Erythroblast (primary cell): ENCODE measurements at places on chromosomes 5 and 9.

DNA sequence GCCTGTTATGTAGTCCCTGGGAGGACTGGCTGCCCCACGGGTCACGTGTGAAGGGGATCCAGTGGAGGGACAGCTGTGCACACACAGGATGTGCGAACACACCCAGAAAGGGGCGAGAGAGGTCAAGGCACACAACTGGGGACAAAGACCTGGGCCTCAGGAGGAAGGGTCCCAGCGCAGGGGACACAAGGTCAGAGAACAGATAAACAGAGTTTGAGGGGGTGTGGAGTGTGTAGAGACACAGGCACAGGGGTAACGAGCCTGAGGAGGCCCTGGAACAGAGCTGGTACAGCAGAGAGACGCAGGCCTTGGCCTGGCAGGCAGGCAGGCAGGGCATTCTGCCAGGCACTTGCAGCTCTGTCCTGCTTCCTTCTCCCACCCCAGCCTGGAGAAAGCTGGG lies 14.8 kb upstream of the PSMD5 start:
- DNase-seq, result no peak

DNA sequence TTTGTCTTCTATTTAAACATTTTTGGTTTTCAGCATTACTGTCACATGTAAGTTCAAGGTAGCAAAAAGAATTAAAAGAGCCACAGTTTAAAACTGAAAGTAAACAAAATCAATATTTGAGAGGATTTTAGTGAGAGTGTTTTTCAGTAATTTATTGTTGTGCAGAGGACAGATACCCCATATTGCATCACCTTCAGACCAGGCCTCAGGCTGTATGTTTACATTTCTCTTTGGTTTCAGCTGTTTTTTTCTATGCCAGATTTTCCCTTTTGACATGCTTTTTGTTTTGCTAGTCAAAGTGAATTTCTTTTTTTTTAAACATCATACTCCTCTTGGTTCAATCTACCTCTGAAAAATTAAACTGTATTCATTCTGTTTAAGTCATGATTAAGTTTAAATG lies 47.2 kb downstream of the MAST4 start:
- no peak for DNase-seq

GRCh38 chr5:159759791-159760290 lies 156.4 kb upstream of the ADRA1B start:
- DNase-seq, result no peak

GRCh38 chr5:14235872-14236271 lies 92.7 kb downstream of the TRIO start:
- no peak for DNase-seq

DNA sequence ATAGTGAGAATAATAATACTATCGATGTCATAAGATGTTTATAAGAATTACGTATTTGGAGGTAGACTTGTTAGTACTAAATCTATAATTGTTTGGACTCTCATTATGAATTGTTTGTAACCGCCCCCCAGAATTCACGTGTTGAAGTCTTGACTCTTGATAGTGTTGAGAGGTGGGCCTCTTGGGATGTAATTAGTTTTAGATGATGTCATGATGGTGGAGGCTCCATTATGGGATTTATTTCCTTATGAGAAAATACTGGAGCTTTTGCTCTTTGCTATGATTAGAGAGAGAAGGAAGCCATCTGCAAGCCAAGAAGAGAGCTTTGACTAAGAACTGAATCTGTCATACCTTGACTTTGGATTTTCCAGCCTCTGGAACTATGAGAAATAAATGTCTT lies 142.2 kb downstream of the PRDM9 start:
- DNase-seq, result no peak

DNA sequence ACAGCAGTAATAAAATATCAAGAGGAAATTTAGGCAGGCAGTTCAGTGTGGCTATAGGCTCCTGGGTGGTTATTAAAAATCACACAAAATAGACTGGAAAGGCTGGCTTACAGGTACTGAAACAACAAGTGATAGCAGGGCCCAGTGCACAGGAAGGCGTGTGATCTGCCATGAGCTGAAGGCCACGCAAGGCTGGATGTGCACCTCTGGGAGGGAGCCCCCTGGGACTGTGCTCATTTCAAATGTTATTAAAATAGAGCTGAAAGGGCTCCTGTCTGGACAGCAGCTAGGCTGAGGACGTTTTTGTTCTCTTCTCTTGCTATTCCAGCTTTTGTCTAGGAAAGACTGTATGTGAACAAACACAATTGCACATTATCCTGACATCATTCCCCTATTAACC lies 324.3 kb upstream of the RFX3 start:
- no peak for DNase-seq

DNA sequence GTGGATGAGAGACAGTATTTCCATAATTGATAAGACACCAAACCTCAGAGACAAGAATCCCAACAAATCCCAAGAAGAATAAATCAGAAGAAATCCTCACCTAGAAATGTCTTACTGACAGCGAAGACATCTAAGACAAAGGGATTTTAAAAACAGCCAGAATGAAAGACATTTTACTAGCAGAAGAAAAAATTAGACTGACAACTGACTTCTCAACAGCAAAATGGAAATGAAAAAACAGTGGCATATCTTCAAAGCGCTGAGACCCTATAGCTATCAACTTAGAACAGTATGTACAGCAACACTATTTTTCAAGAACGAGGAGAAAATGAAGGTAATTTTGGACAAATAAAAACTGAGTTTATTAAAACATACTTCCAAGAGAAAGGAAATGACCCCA lies 16.3 kb downstream of the TTLL11 start:
- DNase-seq, result no peak

DNA sequence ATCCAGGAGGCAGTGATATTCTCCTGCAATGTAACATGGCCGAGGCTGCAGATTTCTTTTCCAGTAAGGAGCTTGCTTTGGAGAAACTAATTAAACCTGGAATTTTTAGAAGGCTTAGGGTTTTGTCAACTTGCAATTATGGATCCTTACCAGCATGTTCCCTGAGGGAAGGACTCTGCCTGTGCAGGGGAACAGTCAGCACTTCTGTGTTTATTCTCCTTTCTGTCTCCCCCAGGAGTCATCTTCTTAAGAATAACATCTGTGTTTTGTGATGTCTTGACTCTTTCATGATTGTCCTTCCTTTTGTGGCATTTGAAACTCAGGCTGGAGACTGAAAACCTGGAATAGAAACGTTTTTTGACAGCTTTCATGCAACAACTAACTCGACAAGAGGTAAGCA lies 80.5 kb upstream of the TNFSF8 start:
- no peak for DNase-seq

DNA sequence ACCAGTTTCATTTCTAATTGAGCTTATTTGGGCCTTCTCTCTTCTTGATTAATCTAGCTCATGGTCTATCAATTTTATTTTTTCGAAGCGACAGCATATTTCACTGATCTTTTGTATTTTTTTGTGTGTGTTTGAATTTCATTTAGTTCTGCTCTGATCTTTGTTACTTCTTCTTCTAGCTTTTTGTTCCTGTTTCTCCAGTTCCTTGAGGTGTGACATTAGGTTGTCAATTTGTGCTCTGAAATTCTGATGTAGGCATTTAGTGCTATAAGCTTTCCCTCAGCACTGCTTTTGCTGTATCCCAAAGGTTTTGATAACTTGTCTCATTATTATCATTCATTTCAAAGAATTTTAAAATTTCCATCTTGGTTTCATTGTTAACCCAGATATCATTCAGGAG lies 67.3 kb downstream of the STRBP start:
- no peak for DNase-seq

- DNase-seq, result no peak
Measured at GRCh38 chr9:76188286-76188685, 205.9 kb downstream of the RFK start.

DNA sequence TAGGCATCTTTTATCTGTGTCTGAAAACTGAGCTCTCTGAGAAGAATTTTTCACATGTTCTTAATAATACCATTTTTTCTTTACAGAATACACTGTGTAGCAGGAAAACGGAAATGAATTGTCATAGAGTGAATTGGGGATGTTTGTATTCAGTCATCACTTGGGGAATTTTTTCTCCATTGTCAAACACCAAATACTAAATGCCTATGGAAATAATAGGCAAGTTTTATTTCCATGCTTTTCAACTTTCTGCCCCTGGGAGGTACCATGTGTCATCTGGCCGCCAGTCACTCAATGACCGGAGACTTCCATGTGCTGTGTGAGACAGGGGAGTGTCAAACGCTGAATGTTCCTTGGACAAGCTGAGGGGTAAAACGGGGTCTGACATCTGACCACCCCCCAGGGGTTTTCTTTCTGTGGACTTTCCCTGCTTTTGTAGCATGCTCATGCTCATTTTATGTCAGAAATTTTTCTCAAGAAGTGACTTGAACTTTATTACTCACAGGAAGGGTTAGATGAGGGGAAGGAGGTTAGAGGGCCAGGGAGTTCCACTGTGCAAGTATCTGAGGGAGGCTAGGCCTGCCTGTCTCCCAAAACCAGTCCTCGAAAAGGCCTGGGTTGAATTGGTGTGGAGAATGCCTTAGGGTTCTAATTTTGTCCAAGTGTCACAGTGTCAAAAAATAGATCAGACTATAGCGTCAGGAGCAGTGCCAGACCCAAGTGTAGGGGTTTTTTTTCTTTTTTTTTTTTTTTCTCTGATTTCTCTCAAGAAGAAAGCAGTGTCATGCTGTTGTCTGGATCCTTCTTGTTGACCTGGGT lies 438.6 kb downstream of the AGTPBP1 start:
- DNase-seq, result no peak

- no peak for DNase-seq
Measured at GRCh38 chr5:42337143-42337542, 86.1 kb upstream of the GHR start.

- DNase-seq, result peak; percentile 17
Measured at GRCh38 chr9:91515074-91515687, 91.5 kb upstream of the NFIL3 start.

- peak; percentile 8 for DNase-seq
Measured at GRCh38 chr9:125538092-125538473, 168.9 kb downstream of the MAPKAP1 start.

DNA sequence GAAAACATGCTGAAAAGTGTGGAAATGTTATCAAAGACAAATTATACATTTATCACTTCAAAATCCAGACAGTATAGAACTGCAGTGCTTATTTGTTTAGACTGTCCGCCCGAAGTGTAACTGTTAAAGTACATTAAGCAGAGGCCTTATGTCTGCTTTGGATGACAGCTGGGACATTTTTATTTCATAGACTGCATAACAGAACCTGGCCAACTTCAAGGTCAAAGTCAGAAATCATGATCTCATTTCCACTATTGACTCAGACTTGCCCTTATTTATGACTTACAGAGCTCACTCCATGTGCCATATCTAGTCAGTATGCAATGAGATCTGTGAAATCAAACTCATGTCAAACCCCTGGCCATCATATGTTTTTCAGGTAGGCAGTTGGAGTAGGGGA lies 87.7 kb downstream of the RAB3C start:
- no peak for DNase-seq

DNA sequence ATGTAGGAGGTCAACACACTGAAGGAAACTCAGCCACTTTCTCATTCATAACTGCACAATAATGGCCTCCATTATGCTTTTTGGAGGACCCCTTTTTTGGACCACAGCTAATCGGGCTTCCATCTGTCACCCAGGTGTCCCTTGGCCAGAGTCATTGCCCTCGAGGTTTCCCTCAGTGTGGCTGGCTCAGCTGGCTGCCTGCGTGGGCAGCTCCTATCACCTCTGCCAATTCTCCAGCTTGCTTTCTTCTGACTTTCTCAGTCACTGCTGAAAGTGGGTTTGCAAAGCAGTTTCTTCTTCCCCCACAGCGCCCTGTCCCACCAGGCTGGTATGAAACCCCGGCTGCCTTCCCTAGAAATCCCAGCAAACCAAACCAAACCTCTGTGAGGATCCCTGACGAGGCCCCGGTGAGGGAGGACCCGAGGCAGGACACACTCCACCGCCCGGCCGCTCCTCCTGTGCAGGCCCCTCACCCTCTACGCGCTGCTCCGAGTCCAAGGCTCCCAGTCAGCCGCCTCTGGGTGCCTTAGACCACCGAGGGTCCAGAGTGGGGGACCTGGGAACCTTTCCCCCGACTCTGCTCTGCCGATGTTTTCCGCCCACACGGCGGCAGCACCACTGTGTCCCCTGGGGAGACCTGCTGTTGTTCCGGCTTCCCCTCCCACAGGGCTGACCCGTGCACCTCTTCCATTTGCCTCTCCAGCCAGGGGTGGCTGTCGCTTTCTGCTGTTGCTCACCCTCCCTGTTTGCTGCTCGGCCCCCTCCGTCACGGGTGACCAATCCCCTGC lies 109.5 kb downstream of the TENT4A start:
- DNase-seq, result no peak

DNA sequence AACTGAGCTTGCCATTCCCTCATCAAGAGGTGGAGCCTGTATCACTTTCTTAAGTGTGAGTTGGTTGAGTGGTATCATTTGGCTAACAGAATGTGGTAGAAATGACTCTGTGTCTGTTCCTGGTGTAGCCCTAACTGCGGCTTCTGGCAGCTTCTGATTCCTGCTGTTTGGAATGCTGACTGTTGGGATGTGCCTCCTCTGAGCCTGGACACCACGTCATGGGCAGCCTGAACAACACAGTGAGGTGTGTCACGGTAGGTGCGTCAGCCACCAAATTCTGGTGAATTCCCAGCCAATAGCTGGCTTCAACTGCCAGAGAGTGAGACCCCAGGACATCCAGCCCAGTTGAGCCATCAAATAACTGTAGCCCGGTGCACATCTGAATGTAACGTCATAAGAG lies 6.1 kb upstream of the C9orf152 start:
- DNase-seq, result no peak

- no peak for DNase-seq
Measured at GRCh38 chr5:59178482-59178881, 595.6 kb downstream of the RAB3C start.

DNA sequence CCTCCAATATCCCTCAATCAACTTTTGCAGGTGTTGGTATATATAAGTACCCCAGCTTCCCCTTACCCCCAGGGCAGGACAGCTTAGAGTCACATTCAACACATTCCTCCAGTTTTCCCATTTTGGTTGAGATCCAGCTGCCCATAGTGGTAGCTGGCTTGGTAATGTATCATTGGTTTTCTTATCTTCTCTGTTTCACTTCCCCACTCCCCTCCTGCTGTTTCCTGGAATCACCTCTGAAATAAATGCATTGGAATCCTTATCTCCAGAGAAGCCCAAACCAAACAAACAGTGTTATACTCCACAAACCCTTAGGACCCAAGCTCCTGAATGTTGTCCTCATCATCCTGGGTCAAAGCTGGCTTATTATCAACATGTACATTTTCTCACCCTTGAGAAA lies 184.8 kb downstream of the TMEM38B start:
- no peak for DNase-seq
